ENCODE measurements at places on chromosomes 13 and 19. TPM values are rescaled to one million over a fixed set of nuclear protein-coding genes. Genes with fewer than 3 reads are reported as not detected.

DNA sequence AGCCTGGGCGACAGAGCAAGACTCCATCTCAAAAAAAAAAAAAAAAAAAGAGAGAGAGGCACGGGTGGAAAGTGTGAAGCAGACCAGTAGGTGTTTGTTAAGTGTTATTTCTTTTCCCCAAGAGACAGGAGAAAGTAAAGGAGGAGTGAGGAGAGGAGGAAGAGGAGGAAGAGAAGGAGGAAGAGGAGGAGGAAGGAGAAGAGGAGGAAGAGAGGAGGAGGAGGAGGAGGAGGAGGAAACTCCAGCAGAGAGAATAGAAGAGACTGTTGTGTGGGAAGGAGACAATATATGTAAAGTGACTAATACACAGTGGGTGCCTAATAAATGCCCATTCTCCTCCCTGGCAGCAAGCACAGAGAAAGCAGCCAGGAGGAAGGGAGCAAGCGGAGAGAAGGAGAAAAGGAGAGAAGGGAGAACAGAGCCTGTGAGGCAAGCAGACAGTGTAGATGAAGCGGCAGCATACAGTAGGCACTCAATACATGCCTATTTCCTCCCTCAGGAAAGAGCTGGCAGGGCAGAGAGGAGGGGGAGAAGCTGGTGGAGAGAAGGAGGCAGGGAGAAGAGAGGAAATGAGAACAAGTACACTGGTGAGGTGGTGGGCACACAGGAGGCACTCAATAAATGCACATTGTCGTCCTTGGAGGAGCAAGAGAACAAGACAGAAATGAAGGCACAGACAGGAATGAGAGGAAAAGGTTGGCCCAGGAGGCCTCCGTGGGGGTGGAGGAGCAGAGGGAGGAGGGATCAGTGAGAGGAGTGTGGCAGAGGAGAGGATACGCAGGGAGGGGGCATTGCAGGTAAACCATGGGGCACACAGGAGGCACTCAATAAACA, 16.6 kb downstream of the JOSD2 start:
- peaks cover 3% of the 10 kb centered on the region for H3K36me3 ChIP-seq
- H3K4me3 ChIP-seq = no peak overlapping the region
- H3K27ac ChIP-seq = no peak overlapping the region
- H3K4me1 ChIP-seq = peaks cover 12% of the 10 kb centered on the region
- peaks cover 57% of the 10 kb centered on the region for H3K27me3 ChIP-seq

DNA sequence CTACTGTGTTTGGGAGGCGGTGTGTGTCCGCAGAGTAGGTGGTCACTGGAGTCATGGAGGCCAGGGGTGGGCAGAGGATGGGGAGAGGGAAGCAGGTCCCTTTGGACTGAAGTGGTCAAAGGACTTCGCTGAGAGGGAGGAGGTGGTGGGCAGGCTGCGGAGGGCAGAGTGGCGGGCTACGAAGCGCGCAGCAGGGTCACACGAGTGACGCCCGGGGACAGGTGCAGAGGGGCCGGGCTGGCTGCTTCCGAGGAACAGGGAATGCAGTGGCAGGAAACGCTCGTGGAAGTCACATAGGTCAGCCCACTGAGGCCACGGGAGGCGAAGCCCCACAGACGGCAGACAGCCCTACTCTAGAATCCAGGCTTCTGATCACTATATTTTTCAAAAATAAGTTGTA, 111.5 kb downstream of the URI1 start:
- H3K27me3 ChIP-seq = peaks cover 7% of the 10 kb centered on the region
- H3K4me1 ChIP-seq = peaks cover 13% of the 10 kb centered on the region
- H3K4me3 ChIP-seq = no peak overlapping the region
- H3K27ac ChIP-seq = no peak overlapping the region
- H3K36me3 ChIP-seq = no peaks in the 10 kb centered on the region

- no peaks in the 10 kb centered on the region for H3K36me3 ChIP-seq
- H3K27me3 ChIP-seq = no peaks in the 10 kb centered on the region
- H3K4me1 ChIP-seq = peaks cover 23% of the 10 kb centered on the region
- H3K4me3 ChIP-seq = no peak overlapping the region
These were observed 65.6 kb upstream of the TDRD3 start for GRCh38 chr13:60331249-60332012.

DNA sequence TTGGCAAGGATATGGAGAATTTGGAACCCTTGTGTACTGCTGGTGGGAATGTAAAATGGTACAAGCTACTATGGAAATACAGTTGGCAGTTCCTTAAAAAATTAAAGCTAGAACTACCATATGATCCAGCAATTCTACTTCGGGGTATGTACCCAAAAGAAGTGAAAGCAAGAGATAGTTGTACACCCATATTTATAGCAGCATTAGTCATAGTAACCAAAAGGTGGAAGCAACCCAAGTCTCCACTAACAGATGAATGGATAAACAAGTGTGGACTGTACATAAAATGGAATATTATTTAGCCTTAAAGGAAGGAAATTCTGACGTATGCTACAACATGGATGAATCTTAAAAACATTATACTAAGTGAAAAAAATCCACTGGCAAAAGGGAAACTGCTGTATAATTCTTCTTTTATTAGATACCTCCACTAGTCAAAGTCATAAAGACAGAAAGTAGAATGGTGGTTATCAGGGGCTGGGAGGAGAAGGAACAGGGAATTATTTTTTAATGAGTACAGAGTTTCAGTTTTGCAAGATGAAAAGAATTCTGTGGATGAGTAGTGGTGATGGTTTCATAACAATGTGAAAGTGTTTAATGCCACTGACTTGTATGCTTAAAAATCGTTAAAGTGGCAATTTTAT, 141.6 kb downstream of the RXFP2 start:
- H3K27ac ChIP-seq = no peak overlapping the region
- H3K4me3 ChIP-seq = no peak overlapping the region
- no peak for DNase-seq
- H3K27me3 ChIP-seq = peaks cover 2% of the 10 kb centered on the region

DNA sequence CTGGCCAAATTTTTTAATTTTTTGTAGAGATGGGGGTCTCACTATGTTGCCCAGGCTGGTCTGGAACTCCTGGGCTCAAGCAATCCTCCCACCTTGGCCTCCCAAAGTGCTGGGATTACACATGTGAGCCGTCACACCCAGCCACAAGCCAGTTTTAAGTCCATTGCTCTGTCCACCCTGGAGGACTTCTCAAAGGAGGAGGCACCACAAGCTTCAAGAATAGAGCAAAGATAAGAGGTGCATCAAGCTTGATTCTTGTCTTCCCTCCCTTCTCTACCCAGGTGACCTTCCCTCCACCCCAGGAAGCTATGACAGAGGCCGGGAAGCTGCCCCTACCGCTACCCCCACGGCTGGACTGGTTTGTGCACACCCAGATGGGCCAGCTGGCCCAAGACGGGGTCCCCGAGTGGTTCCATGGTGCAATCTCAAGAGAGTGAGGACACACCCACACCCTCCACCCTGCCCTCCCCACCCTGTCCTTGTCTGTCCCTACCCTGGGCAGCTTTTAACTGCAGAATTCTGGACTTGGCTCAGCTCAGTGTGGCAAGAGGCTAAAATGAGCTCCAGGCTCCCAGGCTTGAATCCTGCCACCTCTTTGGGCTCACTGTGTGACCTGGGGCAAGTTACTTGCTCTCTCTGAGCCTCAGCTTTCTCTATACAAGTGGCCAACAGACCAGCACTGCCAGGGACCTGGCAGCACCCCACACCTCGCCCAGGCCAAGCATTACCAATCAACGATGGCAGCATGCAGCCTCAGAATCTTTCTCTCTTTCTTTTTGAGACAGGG, 5.2 kb downstream of the HSH2D start:
- no peak overlapping the region for H3K4me3 ChIP-seq
- H3K36me3 ChIP-seq = no peaks in the 10 kb centered on the region
- no peaks in the 10 kb centered on the region for H3K4me1 ChIP-seq
- no peak for DNase-seq
- H3K27ac ChIP-seq = no peak overlapping the region

Gene IFNL1
- total RNA-seq = not detected

Gene PSG6
- total RNA-seq = not detected

Gene SERPINE3
- total RNA-seq = 0.36 TPM

Gene ANGPTL8
- not detected for total RNA-seq

Gene WDR88
- 0.45 TPM for total RNA-seq
